HTR-8/SVneo (cell line): ENCODE measurements at places on chromosomes 5 and 9.

- no peak for DNase-seq
These were observed 21.3 kb upstream of the NCS1 start for GRCh38 chr9:130150779-130151382.

DNA sequence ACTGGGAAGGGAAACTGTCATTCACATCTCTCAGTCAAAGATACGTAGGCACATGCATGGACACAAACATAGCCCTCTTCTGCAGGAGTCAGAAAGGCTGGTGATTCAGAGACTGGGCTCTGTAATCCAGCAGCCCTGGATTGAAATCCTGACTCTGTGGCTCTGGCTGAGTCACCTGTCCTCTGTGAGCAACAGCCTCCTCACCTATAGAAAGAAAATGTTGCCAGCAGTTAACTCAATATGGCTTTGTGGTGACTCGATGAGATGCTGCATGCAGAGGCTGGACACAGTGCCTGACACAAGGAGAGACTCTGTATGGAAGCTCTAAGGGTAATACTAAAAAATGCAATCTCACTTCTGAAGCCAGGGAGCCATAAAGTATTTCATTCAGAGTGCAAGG is 23.9 kb upstream of the CDKN2AIPNL start:
- DNase-seq = no peak

GRCh38 chr5:14406554-14406849 is 175.1 kb upstream of the OTULINL start:
- peak; percentile 87 for DNase-seq

- DNase-seq = no peak
These were observed 25.0 kb upstream of the IL17B start for GRCh38 chr5:149403923-149404745.

GRCh38 chr5:6386271-6386670 is 7.9 kb upstream of the MED10 start:
- DNase-seq = no peak

GRCh38 chr9:134040176-134040565 is 14.9 kb downstream of the BRD3OS start:
- no peak for DNase-seq

GRCh38 chr5:151134228-151134627 is 23.4 kb downstream of the ANXA6 start:
- DNase-seq = no peak
